ENCODE measurements at places on chromosomes 3 and 15.
A peak's percentile ranks its signal among the peaks of the same experiment; 100 is the strongest.

- H3K4me1 ChIP-seq = peaks cover 12% of the 10 kb centered on the region
- no peaks in the 10 kb centered on the region for H3K27me3 ChIP-seq
- H3K27ac ChIP-seq = peak overlapping the region; percentile 24
Observed at GRCh38 chr3:128094295-128095151, 29.1 kb downstream of the RUVBL1 start.

DNA sequence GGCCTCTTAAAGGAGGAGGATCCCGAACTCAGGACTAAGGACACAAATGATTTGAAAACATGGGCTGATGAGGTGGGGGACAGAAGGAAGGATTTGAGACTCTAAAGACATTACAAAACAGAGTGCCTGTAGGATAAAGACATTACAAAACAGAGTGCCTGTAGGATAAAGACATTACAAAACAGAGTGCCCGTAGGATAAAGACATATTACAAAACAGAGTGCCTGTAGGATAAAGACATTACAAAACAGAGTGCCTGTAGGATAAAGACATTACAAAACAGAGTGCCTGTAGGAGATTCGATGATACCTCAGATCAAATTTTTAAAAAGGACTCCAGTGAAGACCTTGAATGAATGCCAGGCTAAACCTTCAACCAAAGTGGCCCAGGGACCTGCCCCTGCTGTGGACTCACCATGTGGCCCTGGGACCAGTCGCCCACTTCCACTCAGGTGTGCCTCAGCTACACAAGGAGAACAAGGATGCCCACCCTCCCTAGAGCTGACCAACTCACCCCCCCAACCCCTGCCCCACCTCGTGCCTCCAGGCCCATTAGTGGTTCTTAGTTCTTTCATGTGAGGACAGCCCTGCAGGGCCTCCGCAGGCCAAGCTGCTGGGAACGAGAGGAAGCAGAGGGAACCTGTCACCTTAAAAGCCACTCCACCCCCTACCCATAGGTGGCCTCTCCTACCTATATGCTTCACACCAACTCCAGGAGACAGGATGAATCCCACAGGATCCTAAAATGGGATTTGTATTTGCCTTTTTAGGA is 59.8 kb downstream of the SH3BP5 start:
- no peaks in the 10 kb centered on the region for H3K27me3 ChIP-seq
- H3K4me1 ChIP-seq = peaks cover 4% of the 10 kb centered on the region
- H3K4me3 ChIP-seq = no peak overlapping the region
- H3K36me3 ChIP-seq = no peaks in the 10 kb centered on the region
- no peak overlapping the region for H3K27ac ChIP-seq
- no peak for DNase-seq

- no peaks in the 10 kb centered on the region for H3K4me1 ChIP-seq
- no peaks in the 10 kb centered on the region for H3K36me3 ChIP-seq
- no peak for DNase-seq
- no peak overlapping the region for H3K27ac ChIP-seq
Observed at GRCh38 chr3:74273091-74273490, 341.4 kb downstream of the CNTN3 start.

GRCh38 chr3:178455226-178455625 is 81.0 kb upstream of the KCNMB2 start:
- H3K36me3 ChIP-seq = no peaks in the 10 kb centered on the region
- no peaks in the 10 kb centered on the region for H3K4me1 ChIP-seq
- H3K27me3 ChIP-seq = no peaks in the 10 kb centered on the region

- H3K4me1 ChIP-seq = peaks cover 16% of the 10 kb centered on the region
- peaks cover 44% of the 10 kb centered on the region for H3K36me3 ChIP-seq
- no peak for DNase-seq
- peak overlapping the region; percentile 80 for H3K4me3 ChIP-seq
- no peaks in the 10 kb centered on the region for H3K27me3 ChIP-seq
Observed at GRCh38 chr3:48445277-48445882, 1.2 kb upstream of the ATRIP start.

DNA sequence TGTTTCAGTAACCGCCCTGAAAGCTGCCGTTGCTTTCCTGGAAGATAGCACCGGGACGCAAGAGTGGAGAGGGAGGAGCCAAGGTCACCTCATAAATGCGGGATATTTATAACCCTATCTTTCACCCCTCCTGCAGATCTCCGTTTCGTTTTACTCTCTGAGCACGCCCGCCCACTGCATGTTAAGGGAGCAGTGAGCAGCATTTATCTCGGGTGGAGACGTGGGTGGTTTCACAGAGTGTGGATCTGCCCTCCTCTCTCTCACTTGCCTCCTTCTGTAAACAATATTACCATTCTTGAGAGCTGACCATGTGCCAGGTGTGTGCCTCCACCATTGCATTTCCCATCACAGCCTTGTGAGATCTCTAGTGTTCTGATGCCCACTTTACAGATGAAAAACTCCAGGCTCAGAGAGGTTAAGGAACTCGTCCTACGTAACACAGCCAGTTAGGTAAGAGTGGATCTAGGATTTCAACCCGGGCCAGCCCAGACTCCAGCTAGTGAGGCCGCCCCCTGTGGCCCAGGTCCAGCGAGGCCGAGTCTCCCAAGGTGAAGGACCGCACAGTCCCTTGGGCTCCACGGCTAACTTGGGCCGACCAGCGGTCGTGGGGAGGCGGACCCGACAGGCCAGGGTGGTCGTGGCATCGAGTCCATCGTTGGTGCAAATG is 16.9 kb upstream of the SEMA4B start:
- peak; percentile 90 for DNase-seq
- H3K36me3 ChIP-seq = peaks cover 14% of the 10 kb centered on the region
- peaks cover 46% of the 10 kb centered on the region for H3K4me1 ChIP-seq
- H3K27ac ChIP-seq = peak overlapping the region; percentile 91

- DNase-seq = no peak
- no peaks in the 10 kb centered on the region for H3K4me1 ChIP-seq
- H3K36me3 ChIP-seq = peaks cover 96% of the 10 kb centered on the region
- H3K27ac ChIP-seq = no peak overlapping the region
- H3K27me3 ChIP-seq = no peaks in the 10 kb centered on the region
Observed at GRCh38 chr15:79881254-79881653, 15.6 kb downstream of the MTHFS start.

GRCh38 chr3:57756528-57757401 is 656 bp downstream of the SLMAP start:
- H3K4me1 ChIP-seq = peaks cover 37% of the 10 kb centered on the region
- peak; percentile 60 for DNase-seq
- H3K27ac ChIP-seq = peak overlapping the region; percentile 99
- H3K36me3 ChIP-seq = peaks cover 44% of the 10 kb centered on the region
- no peaks in the 10 kb centered on the region for H3K27me3 ChIP-seq

- no peaks in the 10 kb centered on the region for H3K4me1 ChIP-seq
- no peaks in the 10 kb centered on the region for H3K36me3 ChIP-seq
- H3K27me3 ChIP-seq = no peaks in the 10 kb centered on the region
Observed at GRCh38 chr3:13135251-13135810, 62.1 kb upstream of the IQSEC1 start.

- peaks cover 88% of the 10 kb centered on the region for H3K36me3 ChIP-seq
- DNase-seq = no peak
- H3K4me3 ChIP-seq = no peak overlapping the region
- H3K4me1 ChIP-seq = no peaks in the 10 kb centered on the region
- H3K27me3 ChIP-seq = no peaks in the 10 kb centered on the region
Observed at GRCh38 chr3:38507120-38507519, 11.0 kb downstream of the EXOG start.
